ENCODE measurements at places on chromosomes 1 and 21. TPM values are rescaled to one million over a fixed set of nuclear protein-coding genes. Genes with fewer than 3 reads are reported as not detected.

The ATAD3A gene
- total RNA-seq, result 21.6 TPM

The SZRD1 gene
- total RNA-seq, result 70.9 TPM

The GFI1 gene
- total RNA-seq, result under 0.01 TPM

The GBP7 gene
- total RNA-seq, result not detected

The ZFP69B gene
- total RNA-seq, result 3.5 TPM

The NBPF8 gene
- 13.7 TPM for total RNA-seq

The RPE65 gene
- total RNA-seq, result not detected

The SPRR2A gene
- total RNA-seq, result not detected

The LENEP gene
- total RNA-seq, result not detected

The C1orf53 gene
- 3.9 TPM for total RNA-seq

The SYT2 gene
- total RNA-seq, result under 0.01 TPM

The LORICRIN gene
- total RNA-seq, result not detected

The BTBD8 gene
- 8.8 TPM for total RNA-seq

The CNKSR1 gene
- total RNA-seq, result 0.26 TPM
